ENCODE measurements at places on chromosomes 2 and 18.

- no peak for DNase-seq
These were observed 310.2 kb upstream of the STON1 start for GRCh38 chr2:48219555-48220436.

DNA sequence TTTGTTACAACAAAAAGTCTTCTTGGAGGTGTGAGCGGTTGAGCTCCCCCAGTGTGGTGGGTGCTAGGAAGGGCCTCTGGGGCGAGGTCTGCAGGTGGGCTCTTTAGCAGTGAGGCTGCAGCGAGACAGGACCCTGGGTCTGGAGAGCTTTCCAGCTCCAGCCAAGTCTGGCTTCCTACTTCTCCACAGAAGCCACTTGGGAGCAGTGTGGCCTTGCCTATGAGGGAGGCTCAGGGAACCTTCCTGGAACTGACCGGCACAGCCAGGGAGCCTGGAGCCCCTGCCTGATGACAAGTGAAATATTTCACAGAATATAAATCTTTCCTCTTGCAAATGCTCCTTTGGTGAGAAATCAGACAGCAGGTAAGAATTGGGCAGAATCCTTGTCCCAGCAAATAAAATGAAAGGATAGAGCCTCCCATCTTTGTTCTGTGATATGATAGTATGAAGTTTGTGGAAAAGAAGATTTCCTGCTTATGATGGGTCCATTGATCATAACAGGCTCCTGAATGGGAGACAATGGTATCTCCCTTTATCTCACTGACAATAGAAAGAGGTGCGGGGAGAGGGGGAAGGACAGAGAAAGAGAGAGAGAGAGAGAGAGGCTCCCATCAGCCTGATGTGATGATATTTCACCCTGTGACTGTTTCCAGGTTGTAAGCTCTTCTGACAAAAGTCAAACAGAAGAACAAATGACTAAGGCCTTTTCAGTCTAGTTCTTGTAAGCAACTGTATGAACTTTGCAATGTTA is 289.8 kb upstream of the SPRED2 start:
- no peak for DNase-seq

- no peak for DNase-seq
These were observed 179.6 kb downstream of the RNF144A start for GRCh38 chr2:7096726-7097352.

DNA sequence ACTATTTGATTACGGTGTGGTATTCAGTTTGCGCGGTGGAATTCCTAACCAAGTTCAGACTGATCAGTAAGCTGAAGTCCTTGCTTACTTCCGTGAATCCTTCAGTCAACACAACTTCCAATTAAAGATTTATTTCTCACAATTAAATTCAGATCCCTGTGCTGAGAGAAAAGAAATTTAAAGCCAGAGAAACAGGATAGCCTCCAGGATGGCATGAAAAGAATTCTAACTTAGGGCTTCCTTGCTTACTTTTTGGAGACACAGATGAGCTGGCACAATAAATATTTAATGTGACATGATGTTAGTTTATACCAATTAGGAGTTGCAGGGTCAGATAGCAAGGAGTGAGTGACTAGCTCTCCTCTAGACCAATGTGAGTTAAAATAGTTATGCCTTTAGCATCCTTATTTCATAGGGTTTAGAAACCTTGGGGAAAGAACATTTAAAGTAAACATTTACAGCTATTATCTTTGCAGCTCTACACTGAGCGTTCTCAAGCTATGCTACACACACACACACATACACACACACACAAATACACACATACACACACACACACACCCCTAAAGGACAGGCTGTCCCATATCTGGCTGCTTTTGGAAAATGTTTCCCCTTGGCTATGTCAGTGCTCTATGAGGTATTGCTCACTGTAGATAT is 151.0 kb downstream of the TRIB2 start:
- DNase-seq = no peak

GRCh38 chr2:61420991-61421544 is 49.8 kb downstream of the USP34 start:
- no peak for DNase-seq

GRCh38 chr18:37624318-37624717 is 58.7 kb upstream of the CELF4 start:
- DNase-seq = no peak

GRCh38 chr2:1238598-1239138 is 174.6 kb upstream of the TPO start:
- no peak for DNase-seq
